ENCODE measurements at places on chromosomes 1 and 21. TPM values are rescaled to one million over a fixed set of nuclear protein-coding genes. Genes with fewer than 3 reads are reported as not detected.

PAX7 gene
- not detected for total RNA-seq

DYRK1A gene
- total RNA-seq, result 76.6 TPM

HSF2BP gene
- 0.51 TPM for total RNA-seq

- H3K36me3 ChIP-seq, result no peaks in the 10 kb centered on the region
- H3K4me3 ChIP-seq, result no peak overlapping the region
- H3K27me3 ChIP-seq, result no peaks in the 10 kb centered on the region
- H3K27ac ChIP-seq, result no peak overlapping the region
Observed at GRCh38 chr1:7646164-7646563, 124.9 kb upstream of the VAMP3 start.

DNA sequence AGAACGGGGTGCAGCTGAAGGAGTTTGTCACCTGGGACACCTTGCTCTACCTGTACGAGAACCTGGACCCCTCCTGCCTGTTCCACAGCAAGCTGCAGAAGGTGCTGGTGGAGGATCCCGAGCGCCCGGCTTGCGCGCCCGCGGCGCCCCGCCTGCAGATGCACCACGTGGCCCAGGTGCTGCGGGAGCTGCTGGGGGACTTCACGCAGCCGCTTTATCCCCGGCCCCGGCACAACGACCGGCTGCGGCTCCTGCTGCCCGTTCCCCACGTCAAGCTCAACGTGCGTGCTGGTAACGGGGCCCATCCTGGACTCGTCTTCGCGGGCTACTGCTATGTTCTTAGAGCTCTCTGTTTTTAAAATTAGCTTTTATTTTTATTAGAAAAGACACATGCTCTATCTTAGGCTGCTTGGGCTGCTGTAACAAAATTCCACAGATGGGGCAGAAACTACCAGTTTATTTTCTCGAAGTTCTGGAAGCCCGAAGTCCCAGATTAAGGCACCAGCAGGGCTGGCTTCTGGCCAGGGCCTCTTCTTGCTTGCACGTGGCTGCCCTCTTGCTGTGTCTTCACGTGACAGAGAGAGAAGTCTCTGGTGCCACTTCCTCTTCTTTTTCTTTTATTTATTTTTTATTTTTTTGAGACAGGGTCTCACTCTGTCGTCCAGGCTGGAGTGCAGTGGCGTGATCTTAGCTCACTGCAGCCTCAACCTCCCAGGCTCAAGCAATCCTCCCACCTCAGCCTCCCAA lies 38.1 kb downstream of the TRPM2 start:
- no peak for DNase-seq
- no peak overlapping the region for H3K27ac ChIP-seq
- no peaks in the 10 kb centered on the region for H3K36me3 ChIP-seq

- no peak overlapping the region for H3K4me3 ChIP-seq
- H3K27me3 ChIP-seq, result no peaks in the 10 kb centered on the region
- no peak overlapping the region for H3K27ac ChIP-seq
- no peaks in the 10 kb centered on the region for H3K36me3 ChIP-seq
Observed at GRCh38 chr1:47593598-47594285, 155.9 kb downstream of the FOXD2 start.
